HTR-8/SVneo (cell line): ENCODE measurements at places on chromosomes 5 and 9.

DNA sequence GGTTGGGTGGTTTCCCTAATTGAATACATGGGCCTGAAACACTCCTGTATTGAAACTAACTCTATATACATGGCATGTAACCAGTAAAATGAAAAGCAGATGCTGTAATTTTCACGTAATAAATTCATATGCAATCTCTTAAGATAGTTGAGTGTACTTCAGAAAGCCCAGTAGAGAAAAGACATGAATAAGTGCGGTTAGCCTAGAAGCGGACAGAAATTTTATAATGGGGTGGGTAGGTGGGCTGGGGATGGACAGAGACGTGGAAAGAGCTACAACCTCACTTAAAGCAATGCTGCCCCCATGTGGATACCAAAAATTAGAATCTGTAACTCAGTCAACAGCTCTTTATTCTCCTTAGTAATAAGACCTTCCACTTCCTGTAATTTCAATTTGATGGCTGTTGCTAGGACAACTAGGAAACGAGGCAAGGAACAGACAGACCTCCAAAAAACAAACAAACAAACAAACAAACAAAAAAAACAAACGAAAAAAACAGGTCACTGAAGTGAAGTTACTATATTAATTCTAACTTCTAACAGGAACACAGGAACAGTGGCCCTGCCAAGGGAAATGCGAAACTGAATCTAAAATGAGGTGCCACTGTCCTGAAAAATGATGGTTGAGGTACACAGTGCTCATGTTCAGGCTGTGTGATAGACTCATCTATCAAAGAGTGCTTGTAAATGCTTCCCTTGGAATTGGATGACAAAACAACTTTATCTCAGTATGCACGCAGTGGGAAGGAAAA, 103.4 kb upstream of the GNA14 start:
- DNase-seq: peak; percentile 37

GRCh38 chr5:125408448-125409233, 662.2 kb upstream of the ZNF608 start:
- DNase-seq: peak; percentile 57

DNA sequence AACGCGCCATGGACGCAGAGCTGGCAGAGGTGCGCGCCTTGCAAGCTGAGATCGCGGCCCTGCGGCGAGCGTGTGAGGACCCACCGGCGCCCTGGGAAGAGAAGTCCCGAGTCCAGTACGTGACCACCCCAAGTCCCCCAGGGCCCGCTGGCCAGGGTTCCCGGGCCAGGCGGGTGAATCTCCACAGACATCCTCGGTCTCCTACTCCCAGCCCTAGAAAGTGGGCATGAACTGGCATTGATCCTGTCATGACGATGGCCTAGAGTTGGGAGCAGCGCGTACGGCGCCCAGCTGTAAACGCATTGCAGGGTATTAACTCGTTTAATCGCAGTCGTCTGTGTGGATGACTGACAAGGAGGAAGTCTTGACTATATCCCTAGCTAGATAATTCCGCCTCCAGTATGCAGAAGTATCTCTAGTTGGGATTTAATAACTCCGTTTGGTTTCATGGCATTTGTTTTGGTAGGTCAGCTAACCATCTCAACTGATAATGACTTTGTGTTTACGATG, 293 bp downstream of the CENPP start:
- DNase-seq: no peak

DNA sequence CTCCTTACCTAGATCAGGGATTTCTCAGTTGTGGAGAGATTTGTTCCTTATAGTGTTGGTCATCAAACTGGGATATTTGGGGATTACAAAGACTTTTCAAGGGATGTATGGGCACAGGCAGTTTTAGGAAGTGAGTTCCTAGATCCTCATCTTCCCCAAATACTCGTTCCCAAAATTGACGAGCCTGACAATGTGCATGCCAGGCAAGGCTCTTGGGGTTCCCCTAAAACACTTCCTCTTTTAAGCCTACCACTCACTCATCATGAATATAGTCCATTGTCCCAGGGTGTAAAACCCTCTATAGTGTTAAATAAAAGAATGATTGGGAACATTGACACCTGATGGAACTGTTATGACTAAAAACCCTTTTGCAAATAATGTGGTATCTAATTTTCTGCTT, 26.4 kb downstream of the PDCD1LG2 start:
- no peak for DNase-seq

DNA sequence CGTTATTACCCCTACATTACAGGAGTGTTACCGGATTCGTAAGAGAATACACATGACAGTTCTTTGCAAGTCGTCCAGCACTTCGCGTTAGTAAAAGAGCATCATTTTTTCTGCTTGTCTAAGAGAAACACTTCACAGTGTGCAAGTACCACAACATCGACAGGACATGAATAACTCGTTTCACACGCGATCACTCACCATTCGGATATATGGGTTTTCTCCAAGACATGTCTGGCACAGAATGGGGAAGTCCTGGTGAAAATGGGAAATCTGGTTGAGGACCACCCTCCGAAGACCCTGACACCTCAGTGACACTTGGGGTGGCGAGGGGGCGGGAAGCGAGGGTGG, 642 bp downstream of the RBM22 start:
- no peak for DNase-seq

GRCh38 chr5:133950821-133951612, 17.4 kb downstream of the C5orf15 start:
- DNase-seq: no peak

GRCh38 chr5:76736679-76737556, 21.0 kb downstream of the F2R start:
- DNase-seq: no peak
